Neural progenitor cell (in vitro differentiated cells): ENCODE measurements at places on chromosomes 6 and 20.

- H3K27me3 ChIP-seq: no peaks in the 10 kb centered on the region
- H3K4me3 ChIP-seq: no peak overlapping the region
- no peak overlapping the region for H3K27ac ChIP-seq
- no peak for DNase-seq
- H3K36me3 ChIP-seq: no peaks in the 10 kb centered on the region
These were observed 38.1 kb upstream of the UTRN start for GRCh38 chr6:144246988-144247387.

DNA sequence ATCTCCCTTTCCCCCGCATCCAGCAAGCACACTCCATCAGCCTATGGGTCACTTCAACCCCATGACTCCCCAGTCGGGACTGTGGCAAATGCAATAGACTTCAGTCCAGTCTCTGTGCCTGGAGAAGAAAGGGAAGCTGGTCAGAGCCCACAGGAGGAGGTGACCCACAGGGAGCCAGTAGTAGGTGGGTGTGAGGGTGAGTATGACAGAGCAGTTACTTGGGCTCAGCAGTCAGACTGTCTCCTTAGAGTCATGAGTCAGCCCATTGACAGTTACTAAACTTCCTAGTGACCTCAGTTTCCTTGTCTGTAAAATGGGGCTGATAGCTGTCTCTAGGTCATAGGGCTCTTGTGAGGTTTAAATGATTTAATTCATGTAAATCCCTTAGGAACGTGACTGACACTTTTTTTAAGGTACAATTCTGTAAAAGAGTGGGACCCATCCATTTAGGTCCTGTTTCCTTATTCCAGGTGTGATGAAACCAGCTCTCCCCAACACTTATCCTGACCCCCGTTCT, 33.9 kb upstream of the HLA-C start:
- H3K36me3 ChIP-seq: no peaks in the 10 kb centered on the region
- no peak overlapping the region for H3K27ac ChIP-seq
- H3K4me3 ChIP-seq: no peak overlapping the region
- H3K27me3 ChIP-seq: peaks cover 17% of the 10 kb centered on the region
- no peak for DNase-seq
- no peaks in the 10 kb centered on the region for H3K4me1 ChIP-seq

- peaks cover 26% of the 10 kb centered on the region for H3K4me1 ChIP-seq
- H3K27ac ChIP-seq: no peak overlapping the region
- DNase-seq: peak; percentile 80
- no peaks in the 10 kb centered on the region for H3K36me3 ChIP-seq
- H3K4me3 ChIP-seq: no peak overlapping the region
These were observed 111.9 kb upstream of the GGTLC1 start for GRCh38 chr20:24100370-24101011.

GRCh38 chr6:22036275-22036674, 260.6 kb downstream of the PRL start:
- H3K4me1 ChIP-seq: peaks cover 24% of the 10 kb centered on the region
- no peak overlapping the region for H3K4me3 ChIP-seq
- DNase-seq: peak; percentile 81
- no peaks in the 10 kb centered on the region for H3K27me3 ChIP-seq
- peaks cover 7% of the 10 kb centered on the region for H3K36me3 ChIP-seq
- no peak overlapping the region for H3K27ac ChIP-seq

GRCh38 chr6:43938178-43939105, 168.4 kb downstream of the VEGFA start:
- H3K4me3 ChIP-seq: no peak overlapping the region
- no peaks in the 10 kb centered on the region for H3K27me3 ChIP-seq
- peaks cover 15% of the 10 kb centered on the region for H3K4me1 ChIP-seq
- H3K27ac ChIP-seq: no peak overlapping the region
- no peaks in the 10 kb centered on the region for H3K36me3 ChIP-seq
- no peak for DNase-seq

GRCh38 chr6:1654054-1654453, 44.3 kb downstream of the FOXC1 start:
- H3K4me3 ChIP-seq: no peak overlapping the region
- H3K36me3 ChIP-seq: no peaks in the 10 kb centered on the region
- H3K27ac ChIP-seq: no peak overlapping the region

DNA sequence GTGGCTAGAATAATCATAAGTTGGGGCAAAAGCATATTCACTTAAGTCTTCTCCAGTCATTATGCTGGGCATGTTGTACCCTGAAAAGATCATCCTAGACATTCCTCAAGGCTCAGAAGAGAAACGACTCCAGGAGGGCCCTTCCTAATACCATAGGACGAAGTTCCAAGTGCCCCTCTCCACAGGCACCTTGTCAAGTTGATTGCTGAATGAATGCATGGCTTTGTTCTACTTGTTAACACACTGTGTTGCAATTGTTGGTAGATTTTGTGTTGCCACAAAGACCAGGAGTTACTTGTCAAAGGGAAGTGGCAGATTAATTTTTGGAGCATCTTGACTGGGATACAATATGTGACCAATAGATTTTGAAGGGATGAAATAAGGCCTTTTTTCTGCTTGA, 194.3 kb upstream of the SMLR1 start:
- H3K4me3 ChIP-seq: no peak overlapping the region
- peaks cover 13% of the 10 kb centered on the region for H3K4me1 ChIP-seq
- no peaks in the 10 kb centered on the region for H3K27me3 ChIP-seq
- H3K27ac ChIP-seq: no peak overlapping the region
- peak; percentile 69 for DNase-seq
- no peaks in the 10 kb centered on the region for H3K36me3 ChIP-seq

GRCh38 chr20:38202982-38203293, 37.9 kb upstream of the TGM2 start:
- H3K27ac ChIP-seq: no peak overlapping the region
- H3K36me3 ChIP-seq: no peaks in the 10 kb centered on the region
- no peak overlapping the region for H3K4me3 ChIP-seq
- DNase-seq: no peak
- peaks cover 4% of the 10 kb centered on the region for H3K4me1 ChIP-seq
- H3K27me3 ChIP-seq: no peaks in the 10 kb centered on the region

GRCh38 chr6:45843848-45844521, 171.7 kb downstream of the CLIC5 start:
- H3K4me1 ChIP-seq: peaks cover 6% of the 10 kb centered on the region
- no peaks in the 10 kb centered on the region for H3K27me3 ChIP-seq
- no peaks in the 10 kb centered on the region for H3K36me3 ChIP-seq
- no peak for DNase-seq

- H3K4me3 ChIP-seq: no peak overlapping the region
- H3K4me1 ChIP-seq: no peaks in the 10 kb centered on the region
These were observed 512.5 kb downstream of the BCKDHB start for GRCh38 chr6:80618953-80619352.

GRCh38 chr6:112038268-112038667, 15.6 kb upstream of the CCN6 start:
- H3K27ac ChIP-seq: no peak overlapping the region
- no peak for DNase-seq
- H3K4me3 ChIP-seq: no peak overlapping the region
- H3K27me3 ChIP-seq: no peaks in the 10 kb centered on the region
- H3K4me1 ChIP-seq: no peaks in the 10 kb centered on the region
- no peaks in the 10 kb centered on the region for H3K36me3 ChIP-seq

DNA sequence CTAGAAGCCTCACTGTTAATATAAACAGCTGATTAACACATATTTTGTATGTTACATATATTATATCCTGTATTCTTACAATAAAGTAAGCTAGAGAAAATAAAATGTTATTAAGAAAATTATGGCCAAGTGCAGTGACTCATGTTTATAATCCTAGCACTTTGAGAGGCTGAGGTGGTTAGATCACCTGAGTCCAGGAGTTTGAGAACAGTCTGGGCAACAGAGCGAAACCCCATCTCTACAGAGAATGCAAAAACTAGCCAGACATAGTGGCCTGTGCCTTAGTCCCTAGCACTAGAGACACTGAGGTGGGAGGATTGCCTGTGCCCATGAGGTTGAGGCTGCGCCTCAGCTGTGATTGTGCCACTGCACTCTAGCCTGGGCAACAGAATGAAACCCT, 81.9 kb downstream of the NCOA3 start:
- peaks cover 8% of the 10 kb centered on the region for H3K4me1 ChIP-seq
- no peaks in the 10 kb centered on the region for H3K27me3 ChIP-seq
- no peaks in the 10 kb centered on the region for H3K36me3 ChIP-seq
- H3K4me3 ChIP-seq: no peak overlapping the region
- no peak overlapping the region for H3K27ac ChIP-seq

- no peak overlapping the region for H3K4me3 ChIP-seq
- H3K36me3 ChIP-seq: no peaks in the 10 kb centered on the region
- DNase-seq: peak; percentile 38
- H3K27me3 ChIP-seq: no peaks in the 10 kb centered on the region
These were observed 195.4 kb downstream of the TBX18 start for GRCh38 chr6:84568971-84569370.

- no peak overlapping the region for H3K27ac ChIP-seq
- no peak for DNase-seq
- H3K27me3 ChIP-seq: no peaks in the 10 kb centered on the region
- no peaks in the 10 kb centered on the region for H3K36me3 ChIP-seq
- no peak overlapping the region for H3K4me3 ChIP-seq
- no peaks in the 10 kb centered on the region for H3K4me1 ChIP-seq
These were observed 118.0 kb upstream of the IRAK1BP1 start for GRCh38 chr6:78749326-78749725.

DNA sequence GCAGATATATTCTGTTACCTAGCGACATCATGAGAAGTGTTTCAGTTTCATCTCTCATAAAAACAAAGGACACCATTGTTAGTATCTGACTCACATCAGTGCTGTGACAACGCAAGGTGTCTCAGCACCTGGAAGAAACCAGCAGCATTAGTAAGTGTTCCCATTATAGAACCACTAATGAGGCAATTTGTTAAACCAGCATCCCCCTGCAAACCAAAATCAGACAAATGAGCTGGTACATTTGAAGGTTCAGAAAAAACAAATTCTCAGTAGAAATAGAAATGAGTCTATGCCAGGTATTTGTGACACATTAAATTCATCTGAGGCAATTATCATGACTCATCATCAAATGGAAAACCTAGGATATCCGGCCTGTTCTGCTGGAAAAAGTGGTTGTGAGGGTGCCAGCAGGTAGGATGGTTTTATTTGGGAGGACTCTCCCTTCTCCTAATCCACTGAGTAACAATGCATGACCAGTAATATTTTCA, 151.7 kb downstream of the TMEM200A start:
- H3K4me1 ChIP-seq: no peaks in the 10 kb centered on the region
- no peaks in the 10 kb centered on the region for H3K36me3 ChIP-seq
- H3K4me3 ChIP-seq: no peak overlapping the region
- no peak for DNase-seq
- no peak overlapping the region for H3K27ac ChIP-seq
- no peaks in the 10 kb centered on the region for H3K27me3 ChIP-seq

DNA sequence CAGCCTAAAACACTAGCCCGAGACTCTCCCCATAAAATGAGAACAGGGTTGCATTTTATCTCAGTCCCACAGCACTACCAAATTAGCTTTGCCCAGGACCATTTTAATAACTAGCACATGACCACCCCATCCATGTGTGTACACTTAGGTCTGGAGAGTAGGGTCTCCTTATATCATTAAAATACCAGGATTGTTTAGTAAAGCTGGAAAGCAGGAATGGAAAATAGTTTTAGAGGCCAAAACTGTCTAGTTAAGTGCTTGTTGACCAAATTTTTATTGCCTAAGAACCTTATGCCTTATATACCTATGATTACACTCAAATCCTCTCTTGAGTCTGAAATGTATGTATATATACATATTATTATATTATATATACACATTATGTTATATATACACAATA, 608.4 kb downstream of the HDGFL1 start:
- no peaks in the 10 kb centered on the region for H3K27me3 ChIP-seq
- no peak overlapping the region for H3K27ac ChIP-seq
- H3K36me3 ChIP-seq: no peaks in the 10 kb centered on the region
- H3K4me3 ChIP-seq: no peak overlapping the region
- no peak for DNase-seq
- peaks cover 22% of the 10 kb centered on the region for H3K4me1 ChIP-seq

DNA sequence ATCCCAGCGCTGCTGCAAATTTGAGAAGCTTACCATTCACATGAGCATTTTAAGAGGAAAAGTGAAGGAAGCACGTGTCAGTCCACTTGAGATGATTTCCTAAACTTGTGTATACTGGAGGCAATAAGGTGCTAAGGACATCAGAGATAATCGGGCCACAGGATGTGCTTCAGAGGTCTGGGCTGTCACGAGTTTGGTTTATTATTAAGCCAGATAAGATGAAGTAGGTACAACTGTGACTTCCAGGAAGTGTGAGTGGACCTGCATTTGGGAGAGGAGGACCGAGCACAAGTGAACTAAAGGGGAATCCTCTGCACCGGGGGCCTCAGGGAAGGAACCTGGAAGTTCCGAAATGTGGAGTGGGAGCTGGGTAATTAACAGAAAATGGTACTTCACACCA, 1.4 kb downstream of the SAMD5 start:
- H3K36me3 ChIP-seq: no peaks in the 10 kb centered on the region
- peaks cover 8% of the 10 kb centered on the region for H3K4me1 ChIP-seq
- no peak overlapping the region for H3K27ac ChIP-seq

DNA sequence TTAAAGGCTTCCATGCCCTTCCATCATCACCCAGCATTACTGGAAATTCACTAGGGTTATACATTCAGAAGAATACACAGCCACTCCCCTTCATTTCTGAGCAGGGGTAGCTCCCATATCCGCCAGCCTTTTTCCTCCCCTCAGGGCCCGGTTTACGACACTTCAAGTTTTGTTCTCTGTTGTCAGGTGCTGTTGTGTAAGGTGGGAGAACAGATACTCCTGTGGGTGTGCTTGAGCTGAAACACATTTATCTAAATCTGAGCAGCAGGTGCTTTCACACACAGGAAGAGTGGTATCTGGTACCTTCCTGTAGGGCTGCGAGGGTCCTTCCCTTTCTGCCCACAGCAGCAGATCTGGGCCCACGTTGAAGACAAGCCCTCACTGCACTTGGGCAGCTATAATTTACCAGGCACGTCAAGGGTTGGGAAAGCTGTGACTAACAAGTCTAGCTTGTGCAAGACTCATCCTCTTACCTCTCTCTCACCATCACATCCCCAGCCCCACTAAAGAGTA, 215.8 kb upstream of the RREB1 start:
- H3K27me3 ChIP-seq: no peaks in the 10 kb centered on the region
- DNase-seq: no peak
- H3K27ac ChIP-seq: no peak overlapping the region
- H3K36me3 ChIP-seq: no peaks in the 10 kb centered on the region
- peaks cover 7% of the 10 kb centered on the region for H3K4me1 ChIP-seq

DNA sequence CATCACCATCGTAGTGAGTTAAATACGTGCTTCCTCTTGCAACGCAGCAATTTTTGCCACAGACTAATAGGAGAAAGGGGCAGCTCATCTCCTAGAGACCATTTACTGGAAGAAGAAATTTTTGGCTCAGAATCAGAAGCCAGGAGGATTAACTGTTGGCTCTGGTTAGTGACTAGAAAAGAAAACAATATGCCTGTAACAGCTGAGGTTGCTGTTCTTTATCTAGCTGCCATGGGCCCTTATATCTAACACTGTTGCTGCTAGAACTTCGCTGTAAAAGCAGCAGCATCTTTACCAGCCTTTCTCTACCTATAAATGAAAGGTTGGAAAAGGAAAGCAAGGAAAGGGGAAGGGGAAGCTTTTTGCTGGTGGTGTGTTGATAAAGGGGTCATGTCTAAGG, 65.9 kb downstream of the FAM135A start:
- no peaks in the 10 kb centered on the region for H3K27me3 ChIP-seq
- H3K27ac ChIP-seq: peak overlapping the region; percentile 80
- H3K4me1 ChIP-seq: peaks cover 39% of the 10 kb centered on the region
- peak; percentile 35 for DNase-seq
- peaks cover 33% of the 10 kb centered on the region for H3K36me3 ChIP-seq
- no peak overlapping the region for H3K4me3 ChIP-seq

- H3K4me3 ChIP-seq: no peak overlapping the region
- H3K36me3 ChIP-seq: no peaks in the 10 kb centered on the region
- peaks cover 8% of the 10 kb centered on the region for H3K4me1 ChIP-seq
- H3K27ac ChIP-seq: no peak overlapping the region
These were observed 79.8 kb upstream of the SCAF8 start for GRCh38 chr6:154653385-154653784.
